ENCODE measurements at places on chromosomes 2 and 18. TPM values are rescaled to one million over a fixed set of nuclear protein-coding genes. Genes with fewer than 3 reads are reported as not detected.
A peak's percentile ranks its signal among the peaks of the same experiment; 100 is the strongest.

DNA sequence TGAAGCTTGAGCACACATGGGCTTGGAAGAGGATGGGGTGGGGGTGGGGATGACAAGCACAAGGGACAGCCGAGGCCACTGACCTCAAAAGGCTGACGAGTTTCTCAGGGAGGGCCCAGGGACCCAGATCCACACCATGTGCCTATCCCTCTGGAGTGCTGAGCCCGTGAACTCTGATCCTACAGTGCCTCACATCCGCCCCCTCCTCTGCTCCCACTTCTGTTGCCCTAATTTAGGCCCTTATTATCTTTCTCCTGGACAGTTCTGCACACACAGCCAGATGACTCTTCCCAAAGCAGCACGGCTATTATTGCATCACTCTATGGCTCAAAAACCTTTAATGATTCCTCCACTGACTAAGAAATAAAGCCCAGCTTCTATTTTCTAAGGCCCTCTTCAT is 24.8 kb downstream of the CYRIA start:
- no peak for DNase-seq

DNA sequence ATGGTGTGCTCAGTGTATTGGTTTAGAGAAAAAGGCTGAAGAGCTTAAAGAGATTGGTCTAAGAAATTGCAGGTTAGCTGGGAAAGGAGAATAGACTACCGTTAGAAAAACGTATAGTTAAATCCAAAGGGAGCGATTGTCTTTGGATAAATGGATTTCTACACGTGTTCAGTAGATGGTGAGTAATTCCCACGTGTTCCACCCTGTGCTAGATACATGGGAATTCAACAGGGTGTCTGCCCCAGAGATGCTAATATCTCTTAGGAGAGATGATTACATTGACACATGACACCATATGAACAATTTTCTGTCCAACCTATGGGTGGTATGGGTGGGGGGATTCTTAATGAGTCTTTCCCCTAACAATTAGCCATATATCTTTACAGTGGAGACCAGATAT is 99.8 kb downstream of the TDRD15 start:
- no peak for DNase-seq

SULT1C2 gene
- not detected for total RNA-seq

SCN3A gene
- 6.0 TPM for total RNA-seq

DNA sequence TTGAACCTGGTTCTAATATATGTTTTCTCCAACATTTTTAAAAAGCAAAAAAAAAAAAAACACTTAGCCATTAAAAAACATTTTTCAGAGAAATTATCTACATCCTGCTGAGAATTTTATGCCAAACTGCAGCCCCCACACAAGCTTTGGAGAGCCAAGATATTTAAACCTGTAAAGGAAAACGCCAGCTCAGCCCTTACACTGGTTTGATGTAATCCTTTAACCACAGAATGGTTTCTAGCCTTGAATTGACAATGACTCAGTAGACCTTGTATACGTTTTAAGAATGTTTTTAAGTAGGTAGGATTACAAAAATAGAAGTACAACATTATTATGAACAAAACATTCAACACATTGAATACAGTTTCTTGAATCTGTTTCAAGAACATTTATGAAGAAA is 113.6 kb downstream of the BABAM2 start:
- DNase-seq, result no peak

CPO gene
- not detected for total RNA-seq

CFC1 gene
- total RNA-seq, result not detected

DNA sequence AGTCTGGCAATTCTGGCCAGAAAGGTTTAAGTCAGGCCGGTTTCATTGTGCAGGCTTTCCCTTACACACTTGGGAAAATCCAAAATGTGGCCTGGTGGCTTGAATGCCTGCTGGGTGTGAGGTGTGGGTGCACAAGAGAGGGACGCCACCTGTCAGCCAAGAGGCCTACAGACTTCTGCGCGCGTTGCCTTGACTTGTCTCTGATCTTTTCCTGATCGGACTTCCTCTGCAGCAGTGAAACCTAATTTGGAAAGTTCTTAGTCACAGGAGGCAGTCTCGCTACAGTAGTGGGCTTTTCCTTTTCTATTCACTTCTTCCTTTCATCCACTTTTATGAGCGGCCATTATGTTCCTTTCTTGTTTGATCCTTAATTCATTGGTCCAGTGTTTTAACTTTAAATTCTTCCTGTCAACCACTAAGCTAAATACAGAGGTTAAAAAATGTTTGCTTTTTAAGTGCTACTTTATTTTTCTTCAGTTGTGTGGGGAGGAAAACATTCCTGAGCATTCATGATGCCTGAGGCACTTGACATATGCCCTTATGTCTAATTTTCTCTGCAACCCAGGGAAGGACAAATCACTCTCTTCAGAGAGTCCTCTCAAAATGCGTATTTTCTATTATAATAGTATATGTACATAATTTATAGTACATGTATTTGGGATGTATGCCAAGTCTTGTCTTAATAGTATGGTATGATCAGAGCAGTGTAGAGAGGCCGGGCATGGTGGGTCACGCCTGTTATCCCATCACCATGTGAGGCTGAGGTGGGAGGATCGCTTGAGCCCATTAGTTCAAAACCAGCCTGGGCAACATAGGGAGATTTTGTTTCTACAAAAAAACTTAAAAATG is 128.9 kb downstream of the WDSUB1 start:
- DNase-seq, result no peak

GRCh38 chr2:230077851-230078547 is 9.3 kb upstream of the SLC16A14 start:
- DNase-seq, result no peak

DNA sequence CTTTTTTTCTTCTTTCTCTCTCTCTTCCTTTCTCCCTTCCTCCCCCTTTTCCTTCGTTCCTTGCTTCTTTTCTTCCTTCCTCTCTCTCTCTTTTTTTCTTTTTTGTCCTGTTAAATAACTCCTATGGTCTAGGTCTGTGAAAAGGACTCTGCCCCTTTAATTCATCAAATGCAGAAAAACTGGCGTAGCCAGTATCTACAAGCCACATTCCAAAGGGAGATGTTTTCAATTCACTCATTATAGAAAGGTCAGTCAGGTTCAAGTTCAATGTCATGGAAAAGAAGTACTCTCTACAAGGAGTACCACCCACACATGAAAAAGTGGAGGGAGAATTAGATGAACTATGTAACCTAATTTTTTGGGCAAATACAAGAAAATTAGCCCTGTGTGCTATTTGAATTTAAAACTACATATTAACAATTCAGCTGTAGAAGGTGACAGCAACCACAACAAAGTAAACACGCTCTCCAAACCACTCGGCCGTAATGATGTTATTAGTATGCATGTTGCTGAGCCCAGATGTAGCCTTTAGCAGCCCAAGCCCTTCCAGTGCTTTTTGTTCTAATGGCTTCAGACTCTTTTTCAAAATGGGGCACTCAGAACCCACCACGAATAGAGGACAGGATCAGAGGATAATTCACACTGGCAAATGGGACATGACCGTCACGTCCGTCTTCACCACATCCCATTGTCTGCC is 735.4 kb upstream of the FANCL start:
- no peak for DNase-seq

DNA sequence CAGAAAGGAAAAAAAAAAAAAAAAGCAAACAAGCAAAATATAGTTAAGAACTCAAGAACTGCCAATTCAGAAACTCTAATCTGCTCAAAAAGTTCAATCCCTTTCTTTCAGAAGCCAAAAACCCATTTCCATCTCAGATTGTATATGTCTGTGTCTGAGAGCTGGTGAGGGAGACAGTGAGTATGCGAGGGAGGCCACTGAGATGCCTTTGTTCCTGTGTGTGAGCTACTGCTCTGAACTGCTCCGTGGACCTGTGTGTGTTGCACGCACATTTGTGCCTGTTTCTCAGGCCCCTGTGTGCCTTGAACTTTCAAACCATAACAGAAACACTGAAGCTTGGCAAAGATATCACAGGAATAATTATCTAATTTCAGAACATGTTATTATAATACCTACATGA is 2.5 kb upstream of the PKDCC start:
- DNase-seq, result no peak

DNA sequence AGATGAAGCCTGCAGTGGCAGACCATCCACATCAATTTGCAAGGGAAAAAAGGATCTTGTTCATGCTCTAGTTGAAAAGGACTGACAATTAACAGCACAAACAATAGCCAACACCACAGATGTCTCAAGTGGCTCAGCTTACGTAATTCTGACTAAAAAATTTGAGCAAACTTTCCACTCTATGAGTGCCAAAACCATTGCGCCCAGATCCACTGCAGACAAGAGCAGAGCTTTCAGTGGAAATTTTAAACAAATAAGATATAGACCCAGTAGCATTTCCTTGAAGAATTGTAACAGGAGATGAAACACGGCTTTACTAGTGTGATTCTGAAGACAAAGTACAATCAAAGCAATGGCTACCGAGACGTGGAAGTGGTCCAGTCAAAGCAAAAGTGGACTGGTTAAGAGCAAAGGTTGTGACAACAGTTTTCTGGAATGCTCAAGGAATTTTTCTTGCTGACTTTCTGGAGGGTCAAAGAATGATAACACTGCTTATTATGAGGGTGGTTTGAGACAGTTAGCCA is 12.0 kb upstream of the ZNF396 start:
- no peak for DNase-seq

CCL20 gene
- 12.1 TPM for total RNA-seq

DNA sequence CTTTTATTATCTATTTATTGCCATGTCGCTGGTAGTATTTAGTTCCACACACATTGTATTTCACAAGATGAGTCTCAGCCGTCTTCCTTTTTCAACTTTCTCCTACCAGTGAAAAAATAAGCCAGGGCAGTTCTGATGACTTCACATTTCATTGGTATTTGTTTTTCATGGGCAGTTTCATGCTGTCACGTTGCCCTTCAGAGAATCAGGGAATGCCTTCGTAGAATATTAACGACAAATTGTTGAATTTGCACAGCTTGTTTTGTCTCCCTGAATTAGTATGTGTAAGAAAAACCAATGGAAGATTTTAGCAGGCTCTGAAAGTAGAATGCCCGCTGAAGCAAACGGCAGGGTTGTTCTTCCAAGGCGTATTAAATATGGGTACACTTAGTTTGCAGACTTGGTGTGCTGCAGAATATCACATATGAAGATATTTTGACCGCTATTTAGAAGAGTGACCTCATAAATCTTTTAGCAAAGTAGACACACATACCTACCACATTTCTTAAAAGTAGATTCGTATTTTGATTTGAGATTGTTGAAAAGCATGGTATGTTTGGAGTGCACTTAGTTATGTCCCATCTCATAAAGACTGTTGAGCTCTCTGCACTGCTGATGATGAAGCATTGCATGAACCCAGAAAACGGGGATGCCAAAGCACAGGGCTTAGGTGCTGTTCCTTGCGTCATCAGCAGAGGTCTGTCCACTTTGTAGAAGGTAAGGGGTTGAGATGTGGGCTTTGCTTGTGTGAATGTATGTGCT is 2.9 kb downstream of the NEDD4L start:
- no peak for DNase-seq

- no peak for DNase-seq
Measured at GRCh38 chr18:49303379-49303778, 157.1 kb downstream of the DYM start.

DNA sequence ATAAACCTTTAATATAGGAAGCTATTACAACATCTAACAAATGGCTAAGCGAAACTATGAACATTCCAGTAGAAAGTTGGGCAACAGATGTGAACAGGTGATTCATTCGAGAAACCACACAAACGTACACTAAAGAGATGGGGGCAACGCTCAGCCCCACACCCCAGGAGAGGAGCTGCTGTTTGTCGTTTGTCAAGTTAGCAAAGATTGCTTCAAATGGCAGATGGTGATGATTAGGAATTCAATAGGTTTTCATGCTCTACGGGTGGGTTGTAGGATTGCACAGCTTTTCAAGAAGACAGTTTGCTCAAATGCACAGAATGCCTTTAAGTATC is 154.7 kb upstream of the HDAC4 start:
- DNase-seq, result no peak

DNA sequence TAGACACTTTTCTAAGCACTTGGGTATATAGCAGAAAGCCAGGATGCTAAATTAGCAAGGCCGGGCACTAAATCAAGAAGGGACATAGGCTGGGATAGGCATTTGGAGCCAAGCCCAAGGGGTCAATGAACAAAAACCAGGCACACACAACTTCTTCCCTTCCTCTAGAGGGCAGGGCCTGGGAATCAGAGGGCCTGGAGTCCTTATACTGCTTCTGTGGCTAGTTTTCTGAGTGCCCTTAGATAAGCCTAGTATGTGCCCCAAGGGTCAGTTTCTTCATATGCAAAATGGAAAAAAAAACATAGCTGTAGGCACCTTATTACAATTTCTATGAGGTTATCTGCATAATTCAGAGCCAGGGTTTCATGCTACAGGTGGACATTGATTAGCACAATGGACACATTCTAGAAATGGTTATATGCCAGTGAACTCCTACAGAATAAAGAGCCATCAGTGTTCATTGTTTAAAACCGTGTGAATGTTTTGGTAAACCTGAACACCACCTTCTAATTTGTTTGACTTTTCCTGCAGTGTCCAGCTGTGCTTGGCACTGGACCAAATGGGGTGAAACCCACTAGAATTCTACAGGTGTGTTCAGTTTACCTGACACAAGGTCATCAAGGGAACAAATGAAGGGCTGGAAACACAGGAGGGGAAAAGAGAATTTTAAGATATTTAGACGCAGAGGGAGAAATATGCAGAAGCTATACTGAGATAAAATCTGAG is 49.6 kb downstream of the PAX8 start:
- DNase-seq, result no peak

DNA sequence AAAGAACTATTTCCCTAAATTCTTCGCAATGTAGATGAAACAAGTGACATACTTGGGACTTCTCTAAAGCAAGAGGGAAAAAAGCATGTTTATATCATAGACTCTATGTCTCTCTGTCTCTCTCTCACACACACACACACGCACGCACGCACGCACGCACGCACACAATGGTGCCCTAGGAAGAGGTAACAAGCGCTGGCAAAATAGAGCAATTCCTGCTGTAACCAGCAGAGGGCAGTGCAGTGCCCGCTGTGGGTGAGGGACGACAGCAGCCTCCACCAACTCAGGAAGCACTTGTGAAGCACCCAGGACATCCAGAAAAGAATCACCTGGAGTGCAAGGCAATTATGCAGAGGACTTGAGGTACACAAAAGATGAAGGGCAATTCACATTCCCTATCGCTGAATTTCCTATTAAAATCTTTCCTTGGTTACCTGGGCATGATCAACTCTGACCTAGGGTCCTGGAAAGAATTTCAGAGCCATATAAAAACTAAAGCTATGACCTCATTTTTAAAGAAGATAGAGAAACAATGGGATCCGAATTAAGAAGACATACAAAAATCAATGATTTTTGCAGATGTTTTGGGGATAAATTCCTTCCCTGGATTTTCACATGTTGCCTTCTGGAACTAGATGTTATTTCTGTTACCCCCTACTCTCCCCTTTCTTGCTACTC is 166.4 kb downstream of the PDE11A start:
- DNase-seq, result no peak

GRCh38 chr2:170525566-170525900 is 189.6 kb upstream of the SP5 start:
- DNase-seq, result peak; percentile 76

Measured in thoracic aorta (tissue), 2 donors.